ENCODE measurements at places on chromosomes 5 and 9.
A peak's percentile ranks its signal among the peaks of the same experiment; 100 is the strongest.

DNA sequence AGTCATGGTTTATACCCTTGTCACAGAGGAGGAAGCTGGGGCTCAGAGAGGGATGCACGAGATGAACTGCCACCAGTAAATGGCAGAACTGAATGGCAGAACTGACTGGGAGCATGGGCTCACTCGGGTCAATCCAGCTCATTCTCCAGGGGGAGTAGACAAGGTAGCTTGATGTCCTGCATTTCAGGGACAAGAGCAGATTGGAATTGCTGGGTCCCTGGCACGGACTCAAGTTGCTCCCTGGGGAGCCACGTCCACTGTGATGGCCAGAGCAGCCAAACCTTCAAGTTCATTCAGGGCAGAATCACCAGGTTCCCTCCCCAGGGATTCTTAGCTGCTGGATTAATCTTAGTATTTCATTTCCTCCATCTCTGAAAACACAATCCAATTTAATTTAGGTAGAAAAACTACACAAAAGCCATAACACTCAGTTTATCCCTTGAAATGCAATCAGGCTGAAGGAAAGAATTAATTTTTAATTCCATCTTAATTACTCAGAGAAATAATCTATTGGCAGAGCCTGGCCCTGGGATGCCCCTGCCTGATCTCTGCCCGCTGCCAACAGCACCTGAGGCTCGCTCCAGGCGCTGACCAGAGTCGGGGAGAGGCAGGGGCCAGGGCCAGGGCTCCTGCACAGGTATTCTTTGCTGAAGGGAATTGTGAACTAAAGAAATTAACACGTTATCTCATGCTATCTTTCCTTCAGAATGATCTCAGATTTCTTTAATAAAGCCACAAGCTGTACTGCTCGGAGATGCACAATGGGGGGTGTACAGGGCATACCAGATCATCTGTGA is 42.0 kb upstream of the UNC5A start:
- DNase-seq = no peak

- DNase-seq = no peak
Observed at GRCh38 chr9:73549991-73550390, 398.3 kb downstream of the ANXA1 start.

GRCh38 chr5:149240354-149240998 is 31.2 kb upstream of the AFAP1L1 start:
- peak; percentile 45 for DNase-seq

- no peak for DNase-seq
Observed at GRCh38 chr5:179792612-179793467, 946 bp upstream of the LTC4S start.

GRCh38 chr9:23686896-23687295 is 139.1 kb downstream of the ELAVL2 start:
- no peak for DNase-seq

DNA sequence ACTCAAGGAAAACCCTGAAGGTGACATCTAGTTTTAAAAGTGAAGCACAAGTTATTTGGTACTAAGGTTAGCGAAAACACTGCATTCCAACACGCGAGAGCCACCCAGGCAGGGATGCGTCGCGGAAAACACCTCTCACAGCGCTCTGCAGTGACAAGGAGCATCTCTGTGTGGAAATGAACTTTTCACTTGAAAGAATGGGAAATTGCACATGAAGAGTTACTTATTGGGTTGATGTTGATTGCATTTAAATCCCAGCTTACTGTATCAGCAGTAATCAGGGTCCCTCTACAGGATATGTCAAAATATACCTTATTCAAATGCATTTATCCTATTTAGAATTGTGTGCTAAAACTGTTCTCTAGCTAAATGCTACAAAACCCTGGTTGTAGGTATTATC is 144.4 kb downstream of the BNC2 start:
- DNase-seq = no peak

DNA sequence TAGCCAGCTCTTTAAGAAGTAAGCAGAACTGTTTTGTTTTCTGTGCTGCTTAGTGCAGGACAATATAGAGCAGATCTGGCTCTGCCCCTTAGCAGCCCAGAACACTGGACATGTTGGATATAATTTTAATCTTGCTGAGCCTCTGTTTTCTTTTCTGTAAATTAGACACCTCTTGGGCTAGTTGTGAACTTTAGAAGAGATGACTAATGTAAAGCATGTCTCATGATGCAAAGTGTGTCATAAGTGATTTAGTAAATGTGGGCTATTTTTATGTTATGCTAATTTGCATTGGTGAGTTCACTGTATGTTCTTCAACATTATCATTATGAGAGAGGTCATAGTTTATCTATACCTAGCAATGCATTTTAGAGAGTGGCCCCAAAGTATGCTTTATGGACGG is 156.1 kb upstream of the ADAMTSL1 start:
- DNase-seq = no peak

DNA sequence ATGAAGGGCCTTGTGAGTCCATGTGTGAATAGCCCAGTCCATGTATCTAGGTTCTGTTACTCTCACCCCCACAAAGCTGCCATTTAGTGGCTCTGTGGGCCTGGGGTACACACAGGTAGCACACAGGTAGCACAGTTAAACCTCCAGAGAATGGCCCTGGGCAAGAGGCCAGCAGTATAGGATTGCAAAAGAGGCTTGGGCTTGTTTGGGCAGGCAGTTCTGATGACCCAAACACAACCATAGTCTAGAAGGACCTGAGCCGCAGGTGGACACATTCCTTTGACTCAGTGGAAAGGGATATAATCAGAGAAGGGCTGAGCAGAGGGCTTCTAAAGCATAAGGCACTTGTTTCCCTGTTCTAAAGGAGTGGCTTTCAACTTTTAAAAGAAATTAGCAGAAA is 326.8 kb upstream of the SGCD start:
- no peak for DNase-seq

DNA sequence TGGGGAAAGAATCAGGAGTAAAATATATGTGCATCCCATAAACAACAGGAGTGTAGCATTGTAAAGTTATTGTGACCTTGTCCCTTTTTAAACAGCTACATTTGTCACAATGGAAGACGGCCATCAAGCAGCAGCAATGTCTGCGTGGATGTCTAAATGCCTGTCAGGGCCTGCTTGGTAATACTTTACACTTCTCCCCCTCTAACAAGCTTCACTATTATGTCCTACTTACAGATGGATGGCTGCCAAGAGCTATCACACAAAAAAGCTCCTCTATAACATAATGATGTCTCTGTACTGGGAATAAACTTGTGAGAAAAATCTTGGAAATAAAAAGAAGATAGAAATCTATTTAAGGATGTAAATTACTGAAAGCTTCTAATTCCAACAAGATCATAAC is 213.0 kb downstream of the FBXL17 start:
- DNase-seq = no peak

DNA sequence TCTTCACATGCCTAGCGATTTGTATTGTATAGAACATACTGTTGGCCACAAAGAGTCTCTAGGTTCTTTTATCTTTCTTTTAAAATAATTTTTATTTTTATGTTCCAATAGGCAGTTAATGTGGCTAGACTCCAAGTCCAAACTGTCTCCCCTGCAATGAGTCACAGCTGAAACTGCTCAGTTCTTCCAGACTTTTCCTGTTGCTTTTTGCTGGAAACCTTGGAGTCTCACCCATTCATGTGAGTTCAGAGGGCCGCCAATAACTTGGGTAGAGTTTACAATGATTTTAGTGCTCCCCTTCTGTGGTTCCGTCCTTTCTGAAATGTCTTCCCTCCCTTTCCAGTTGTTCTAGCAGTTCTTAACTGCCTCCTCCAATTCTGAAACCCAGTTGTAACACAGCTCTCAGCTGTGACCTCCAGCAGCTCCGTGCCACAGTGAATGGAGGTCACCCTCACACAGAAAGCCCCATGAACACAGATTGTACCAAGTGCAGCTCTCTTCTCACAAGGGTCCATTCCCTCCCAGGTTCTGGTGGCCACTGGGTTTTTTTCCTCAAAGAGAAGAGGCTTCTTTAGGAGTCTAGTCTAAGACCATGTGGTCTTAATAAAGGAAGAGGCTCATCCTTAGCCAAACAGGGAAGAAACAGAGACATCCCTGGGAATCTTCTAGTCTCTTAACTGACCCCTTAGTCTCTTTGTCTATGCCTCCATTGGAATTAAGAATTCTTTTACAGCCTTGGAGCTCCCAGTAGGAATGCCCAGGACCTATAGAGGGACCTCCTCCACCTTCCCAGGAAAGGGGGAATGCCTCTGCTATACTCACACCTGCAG is 198.5 kb downstream of the SPOCK1 start:
- DNase-seq = no peak

DNA sequence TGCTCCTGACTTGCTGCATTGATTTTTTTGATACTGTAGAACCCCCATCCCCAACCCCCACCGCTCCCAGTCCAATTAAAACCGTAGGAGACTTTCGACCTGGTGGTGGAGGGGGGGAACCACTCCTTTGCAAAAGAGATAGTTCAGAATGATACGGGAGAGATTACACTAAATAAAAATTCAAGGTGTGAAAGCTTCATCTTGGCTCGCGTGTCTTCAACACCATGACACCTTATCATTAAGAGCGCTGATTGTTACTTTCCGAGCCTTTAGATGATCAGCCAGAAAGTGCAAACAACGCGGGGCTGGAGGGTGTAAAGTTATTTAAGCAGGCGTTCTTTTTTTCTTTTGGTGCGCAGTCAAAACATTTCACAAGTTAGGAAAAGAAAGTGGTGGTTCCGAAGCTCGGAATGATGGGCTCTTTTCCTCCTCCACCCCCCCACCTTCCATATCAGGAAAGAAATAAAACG is 1.3 kb upstream of the ZNF462 start:
- DNase-seq = no peak

DNA sequence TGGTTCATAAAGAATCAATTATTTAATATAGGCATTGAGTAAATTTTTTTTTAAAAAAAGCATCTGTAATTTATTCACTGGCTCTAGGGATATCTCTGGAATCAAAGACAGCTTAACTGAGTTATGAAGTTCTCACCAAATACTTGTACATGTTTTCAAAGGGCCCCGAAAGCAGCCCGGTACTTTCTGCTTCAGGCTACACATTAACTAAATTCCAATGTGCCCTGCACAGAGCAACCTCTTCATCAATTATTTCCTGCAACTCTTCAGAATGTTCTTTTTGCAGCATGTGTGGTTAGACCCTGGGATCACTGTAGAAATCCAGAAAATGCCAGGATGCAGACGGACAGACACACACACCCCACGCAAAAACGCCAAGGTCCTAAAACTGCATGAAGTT is 209.0 kb downstream of the EFNA5 start:
- DNase-seq = no peak

DNA sequence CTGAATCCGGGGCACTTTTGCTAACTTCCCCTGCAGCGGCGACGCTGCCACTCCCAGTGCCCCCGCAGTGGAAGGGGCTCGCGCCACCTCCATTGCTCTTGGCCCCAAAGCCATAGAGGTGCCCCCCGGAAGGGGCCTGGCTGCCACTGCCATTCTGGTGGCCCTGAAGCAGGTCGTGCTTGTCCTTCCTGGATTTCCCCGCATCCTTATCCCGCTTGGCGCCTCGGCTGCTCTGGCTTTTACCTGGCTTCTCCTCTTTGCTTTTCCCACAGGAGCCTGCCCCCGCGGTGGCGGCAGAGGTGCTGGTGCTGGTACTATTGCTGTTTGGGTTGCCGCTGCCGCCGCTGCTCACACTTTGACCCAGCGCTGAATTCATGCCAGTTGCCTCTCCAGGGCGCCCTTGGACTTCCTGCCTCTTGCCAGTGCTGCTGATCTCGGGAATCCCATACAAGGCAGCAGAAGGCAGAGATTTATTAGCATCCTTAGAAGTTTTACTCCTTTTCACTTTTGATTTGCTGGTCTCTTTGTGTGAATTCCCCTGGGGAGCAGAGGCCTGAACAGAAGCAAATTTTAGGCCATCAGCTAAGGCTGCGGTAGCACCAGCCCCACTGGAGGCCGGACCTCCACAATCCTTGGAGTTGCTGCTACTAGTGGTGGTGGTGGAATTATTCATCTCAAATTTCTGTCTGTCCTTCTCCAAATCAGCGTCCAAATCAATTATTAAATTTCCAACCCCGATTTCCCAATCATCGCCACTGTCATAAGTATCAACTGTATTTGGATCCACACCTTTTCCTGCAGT is 2.1 kb downstream of the ZNF608 start:
- DNase-seq = no peak

GRCh38 chr5:13745508-13745907 is 199.0 kb downstream of the DNAH5 start:
- DNase-seq = no peak

GRCh38 chr5:14977058-14977685 is 105.6 kb upstream of the ANKH start:
- DNase-seq = no peak

- no peak for DNase-seq
Observed at GRCh38 chr5:83718195-83718825, 2.3 kb downstream of the HAPLN1 start.

DNA sequence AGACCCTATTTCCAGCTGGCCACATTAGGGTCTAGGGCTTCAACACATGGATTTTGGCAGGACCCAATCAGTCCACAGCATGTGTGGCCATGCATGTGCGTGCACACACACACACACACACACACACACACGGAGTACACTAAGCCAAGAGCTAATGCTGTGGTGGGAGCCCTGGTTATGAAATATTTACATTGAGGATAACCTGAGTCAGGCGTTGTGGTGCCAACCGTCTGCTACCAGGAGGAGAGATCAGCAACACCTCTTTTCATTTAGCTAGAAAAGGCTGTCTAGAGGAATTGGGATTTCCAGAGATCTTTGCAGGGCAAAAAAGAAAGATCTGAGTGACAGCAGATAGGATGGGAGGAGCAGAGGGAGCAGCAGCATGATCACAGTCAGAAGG is 141.5 kb downstream of the TRPM3 start:
- DNase-seq = no peak

GRCh38 chr9:95508968-95509850 is 7.6 kb downstream of the PTCH1 start:
- no peak for DNase-seq

Data from activated CD8-positive, alpha-beta memory T cell treated with anti-CD3 and anti-CD28 coated beads for 48 hours (primary cell).